ENCODE measurements at places on chromosomes 2 and 18.
A peak's percentile ranks its signal among the peaks of the same experiment; 100 is the strongest.

- DNase-seq = no peak
Observed at GRCh38 chr2:20615068-20615465, 35.8 kb downstream of the HS1BP3 start.

- no peak for DNase-seq
Observed at GRCh38 chr2:201116959-201117734, 1.2 kb downstream of the CFLAR start.

DNA sequence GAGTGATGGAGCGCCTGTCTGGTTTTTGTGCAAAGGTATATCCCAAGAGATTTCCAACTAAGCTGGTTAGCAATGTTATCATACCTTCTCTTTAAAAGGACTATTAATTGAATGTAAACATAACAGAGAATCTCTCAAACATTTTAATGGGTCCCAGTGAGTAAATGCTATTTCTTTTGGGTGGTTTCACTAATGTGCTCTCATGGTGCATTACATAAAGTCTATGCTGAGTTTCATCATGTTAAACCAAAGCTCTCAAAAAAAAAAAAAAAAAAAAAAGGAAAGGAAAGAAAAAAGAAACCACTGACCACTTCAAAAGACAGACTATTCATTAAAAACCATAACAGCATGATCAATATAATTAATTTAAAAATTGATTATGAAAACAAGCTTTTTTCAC lies 119.1 kb upstream of the SCN1A start:
- DNase-seq = no peak

GRCh38 chr18:70659036-70659925 lies 370.4 kb downstream of the SOCS6 start:
- DNase-seq = no peak

DNA sequence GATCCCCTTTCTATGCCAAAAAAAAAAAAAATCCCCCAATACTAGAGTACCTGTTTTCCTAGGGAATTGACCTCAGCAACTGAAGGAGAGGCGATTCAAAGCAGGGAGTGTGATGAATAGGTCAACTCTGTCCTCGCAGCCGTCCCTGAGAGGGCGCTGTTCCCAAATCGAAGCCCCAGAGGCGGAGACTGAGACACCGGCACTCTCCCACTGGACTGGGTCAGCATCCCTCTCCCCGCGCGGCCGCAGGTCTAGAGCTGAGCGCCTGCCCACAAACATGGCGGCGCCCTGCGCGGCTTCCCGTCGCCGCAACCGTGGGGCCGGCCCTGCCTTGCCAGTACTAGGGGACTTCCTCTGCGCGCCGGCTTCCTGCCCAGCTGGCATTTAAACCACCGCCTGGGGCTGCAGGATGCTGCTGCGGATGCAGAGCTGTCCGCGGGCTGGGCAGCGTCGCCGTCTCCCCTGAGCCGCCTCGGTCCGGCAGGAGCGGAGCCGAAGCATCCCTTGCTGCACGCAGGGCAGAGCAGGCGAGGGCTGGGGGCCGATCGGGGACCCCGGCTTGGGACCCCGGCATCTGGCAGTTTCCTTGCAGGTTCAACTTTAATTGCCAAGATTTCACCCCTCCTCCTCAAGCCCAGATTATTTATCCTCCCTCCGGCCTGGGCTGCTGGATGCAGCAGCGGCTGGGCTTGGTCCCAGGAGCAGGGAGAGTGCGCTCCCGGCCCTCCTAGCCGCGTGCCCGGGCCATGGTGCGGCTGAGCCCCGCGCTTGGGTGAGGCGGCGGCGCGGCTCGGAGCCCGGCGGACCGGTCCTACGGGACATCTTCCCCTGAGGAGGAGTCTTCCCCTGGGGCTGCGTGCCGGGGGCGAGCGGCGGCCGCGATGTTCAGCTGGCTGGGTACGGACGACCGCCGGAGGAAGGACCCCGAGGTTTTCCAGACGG lies at the start of gene EHD3:
Gene EHD3 (plus strand): TSS at position 412 of the 942 bp plus-strand sequence. CDS start 470 bp downstream, at position 882.
- DNase-seq = peak; percentile 91

DNA sequence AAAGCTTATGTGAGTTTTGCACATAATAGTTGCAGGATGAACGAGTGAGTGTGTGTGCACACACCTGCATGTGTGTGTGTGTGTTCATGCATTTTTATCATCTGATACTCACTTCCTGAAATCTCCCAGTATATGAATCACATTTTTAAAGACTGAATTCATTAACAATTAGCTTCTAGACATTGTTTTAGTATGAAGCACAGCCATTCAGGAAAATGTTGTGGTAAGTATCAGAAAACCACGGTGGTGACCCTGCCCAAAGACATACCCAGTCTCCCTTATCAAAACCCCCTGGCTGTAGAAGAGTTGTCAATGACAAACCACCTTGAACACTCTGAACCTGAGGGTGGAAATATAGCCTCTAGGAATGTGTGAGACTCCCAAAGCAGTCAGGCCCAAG lies 220.8 kb downstream of the ALK start:
- no peak for DNase-seq

- no peak for DNase-seq
Observed at GRCh38 chr2:71922091-71922490, 225.6 kb downstream of the CYP26B1 start.

DNA sequence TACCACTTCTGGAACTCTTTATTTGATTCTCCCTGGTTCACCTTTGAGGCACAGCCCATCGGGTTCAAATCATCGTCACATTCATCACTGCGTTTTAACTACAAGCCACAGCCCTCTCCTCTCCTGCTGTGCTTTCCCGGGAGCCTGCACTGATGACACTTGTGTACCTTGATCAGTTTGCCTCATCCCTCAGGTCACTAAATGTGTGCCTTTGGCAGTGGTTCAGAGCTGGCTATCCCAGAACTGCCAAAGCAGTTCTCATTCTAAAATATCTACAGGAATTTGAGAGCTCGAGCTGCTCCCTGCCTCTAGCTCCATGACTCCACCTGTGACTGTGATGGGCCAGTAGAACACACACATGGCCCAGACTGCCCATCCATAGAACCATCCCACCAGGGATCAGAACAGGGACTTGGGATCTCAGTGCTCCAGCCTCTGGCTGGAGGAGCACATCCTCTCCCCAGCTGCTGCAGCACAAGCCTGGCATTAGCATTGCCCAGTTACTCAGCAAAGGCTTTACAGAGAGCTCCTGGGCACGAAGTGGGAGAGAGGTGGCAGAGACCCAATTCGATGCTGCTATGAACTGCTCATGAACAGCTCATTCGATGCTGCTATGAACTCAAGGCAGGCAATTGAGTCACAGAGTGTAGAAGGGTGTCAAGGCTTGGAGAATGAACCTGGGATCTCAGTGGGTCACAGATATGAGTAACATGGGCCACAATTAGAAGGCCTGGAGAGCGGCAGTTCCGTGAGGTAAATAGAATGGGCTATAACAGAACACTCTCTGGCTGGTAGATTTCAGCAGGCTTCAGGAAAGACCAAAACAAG lies 41.9 kb downstream of the EVA1A start:
- no peak for DNase-seq

DNA sequence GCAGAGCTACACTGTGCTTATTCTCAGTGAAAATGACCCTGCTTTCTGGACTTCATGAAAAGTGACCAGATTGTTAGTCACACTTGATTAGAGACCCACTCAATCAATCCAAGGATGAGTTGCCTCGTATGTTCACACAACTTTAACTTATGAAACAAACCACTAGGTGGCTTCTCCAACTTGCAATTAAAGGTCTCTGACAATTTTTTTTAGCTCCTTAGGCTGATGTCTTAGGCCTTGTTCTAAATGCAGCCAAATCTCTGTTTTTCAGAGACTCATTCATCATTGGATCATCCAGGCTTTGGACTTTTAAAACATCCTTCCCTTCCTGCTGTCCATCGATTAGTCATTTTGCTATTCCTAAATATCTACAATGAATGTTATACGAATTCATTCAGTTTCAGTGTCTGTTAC lies 63.4 kb downstream of the MREG start:
- DNase-seq = no peak
